ENCODE measurements at places on chromosomes 11 and 22.
A peak's percentile ranks its signal among the peaks of the same experiment; 100 is the strongest.

DNA sequence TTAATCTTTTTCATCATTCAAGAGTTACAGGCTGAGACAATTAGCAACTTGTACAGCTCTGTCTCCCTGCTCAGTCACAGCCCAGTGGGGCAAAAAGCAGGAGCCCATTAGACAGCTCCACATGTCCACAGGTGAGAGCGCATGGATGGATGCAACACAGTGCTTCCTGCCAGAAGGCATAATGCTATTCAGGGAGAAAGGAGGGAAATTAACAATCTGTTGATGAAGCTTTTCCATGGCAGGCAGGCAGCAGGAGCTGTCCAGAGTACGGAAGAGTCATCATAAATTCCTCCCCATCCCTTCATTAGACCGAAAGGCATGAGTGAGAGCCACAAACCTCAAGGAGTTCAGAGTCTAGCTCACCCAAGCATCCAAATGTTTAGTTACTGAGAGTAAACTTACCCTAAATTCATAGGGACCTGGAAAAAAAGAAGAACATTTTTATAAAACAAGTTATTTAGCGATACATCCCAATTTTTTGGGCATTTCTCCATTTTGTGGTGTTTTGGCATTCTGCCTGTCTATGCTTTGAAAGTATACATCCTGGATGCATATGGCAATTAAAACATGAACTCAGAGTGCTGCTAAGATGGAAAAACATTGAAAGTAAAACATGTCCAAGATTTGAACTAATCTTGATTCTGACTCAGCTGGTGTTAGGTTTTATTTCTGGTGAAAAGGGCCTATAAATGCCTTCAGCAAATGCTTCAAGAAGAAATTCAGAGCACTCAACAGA, 428.1 kb downstream of the OPCML start:
- DNase-seq = no peak

DNA sequence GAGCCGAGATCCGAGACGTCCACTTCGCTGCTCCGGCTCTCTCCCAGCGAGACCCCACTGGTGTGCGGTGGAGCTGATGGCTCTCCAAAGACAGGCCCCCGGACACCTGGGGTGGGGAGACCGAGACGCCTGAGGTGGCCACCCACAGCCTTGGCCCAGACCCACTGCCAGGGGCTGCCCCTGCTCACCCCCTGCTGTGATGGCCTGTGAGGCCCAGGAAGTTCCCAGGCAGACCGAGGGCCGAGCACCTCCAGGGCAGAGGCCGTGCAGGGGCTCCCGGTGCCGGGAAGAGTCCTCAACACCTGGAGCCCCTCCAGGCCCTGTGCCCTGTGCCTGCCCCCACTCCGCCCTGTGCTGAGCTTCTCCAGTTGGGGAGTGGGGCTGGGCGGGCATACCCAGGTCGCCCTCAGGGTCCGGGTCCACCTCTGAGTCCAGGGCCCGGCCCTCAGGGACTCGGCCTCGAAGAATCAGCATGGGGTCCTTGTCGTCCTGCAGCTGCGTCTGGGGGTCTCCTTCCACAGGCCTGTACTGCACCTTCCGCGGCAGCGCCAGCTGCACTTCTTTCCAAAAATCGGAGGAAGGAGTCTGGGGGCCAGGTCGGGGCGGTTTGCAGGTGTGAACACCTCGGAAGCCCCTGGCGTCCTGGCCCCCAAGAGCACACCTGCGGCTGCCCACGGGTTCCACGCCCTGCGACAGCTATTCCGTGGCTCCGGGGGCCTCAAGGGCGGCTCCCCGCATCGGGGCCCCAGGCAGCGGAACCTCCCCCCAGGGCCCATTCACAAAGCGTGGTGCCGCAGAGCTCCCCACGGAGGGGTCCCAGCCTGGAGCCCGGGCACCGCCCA, 8.6 kb downstream of the SIGIRR start:
- no peak for DNase-seq

DNA sequence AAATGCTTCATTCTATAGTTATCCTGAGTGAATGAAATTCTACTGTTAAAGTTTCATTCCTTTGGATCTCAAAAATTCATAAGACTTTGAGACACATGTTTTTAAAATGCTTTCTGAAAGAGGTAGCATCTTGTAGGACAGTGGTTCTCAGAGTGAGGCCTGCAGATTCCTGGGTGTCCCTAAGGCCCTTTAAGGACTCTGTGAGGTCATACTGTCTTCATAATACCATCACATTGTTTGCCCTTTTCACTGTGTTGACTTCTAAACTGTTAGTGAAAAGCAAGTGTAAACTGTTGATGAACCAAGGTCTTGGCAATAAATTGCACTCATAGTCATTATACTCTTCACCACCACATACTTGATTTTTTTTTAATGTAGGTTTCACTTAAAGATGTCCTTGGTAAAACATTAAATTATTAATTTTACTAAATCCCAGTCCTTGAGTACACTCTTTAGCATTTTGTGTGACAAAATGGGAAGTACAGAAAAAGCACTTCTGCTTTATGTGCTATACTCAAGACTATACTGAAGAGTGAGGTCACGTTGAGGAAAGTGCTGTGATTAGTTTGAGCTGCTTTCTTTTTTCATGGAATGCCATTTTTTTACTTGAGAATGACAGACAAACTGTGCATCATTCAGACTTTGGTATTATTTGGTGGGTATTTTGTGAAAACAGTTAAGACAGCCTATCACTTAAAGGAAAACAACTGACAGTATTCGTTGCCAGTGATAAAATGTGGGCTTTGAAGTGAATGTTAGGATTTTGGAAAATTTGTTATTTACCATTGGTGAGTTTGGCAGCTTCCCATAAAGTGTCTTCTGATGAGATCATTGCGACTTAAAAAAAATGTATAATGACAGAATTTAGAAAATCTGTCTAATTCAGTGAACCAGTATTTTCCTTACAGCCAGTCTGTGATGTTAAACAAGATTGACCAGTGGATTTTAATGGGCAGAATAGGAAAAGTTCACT, 61.1 kb downstream of the SPECC1L start:
- DNase-seq = no peak

- DNase-seq = no peak
These were observed 210.8 kb downstream of the CEP164 start for GRCh38 chr11:117538263-117539135.

GRCh38 chr11:8357891-8358566, 94.4 kb upstream of the LMO1 start:
- DNase-seq = no peak

DNA sequence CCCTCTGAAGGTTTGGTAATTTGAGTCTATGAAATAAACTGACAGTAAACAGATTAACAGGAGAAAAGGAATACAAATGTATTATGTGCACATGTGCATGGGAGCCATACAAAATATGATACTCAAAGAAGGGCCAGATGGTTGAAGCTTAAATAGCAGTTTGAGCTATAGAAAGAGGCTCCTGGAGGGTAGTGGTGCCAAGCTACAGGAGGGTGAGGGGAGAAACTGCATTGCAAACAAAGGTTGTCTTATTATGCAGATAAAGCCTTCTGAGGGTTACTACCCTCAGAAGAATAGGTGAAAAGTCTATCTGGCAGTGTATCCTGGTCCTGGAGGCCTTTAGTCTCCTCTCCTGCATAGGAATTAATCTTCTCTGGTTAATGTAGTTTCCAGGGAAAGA, 267.3 kb upstream of the MPPED2 start:
- no peak for DNase-seq

DNA sequence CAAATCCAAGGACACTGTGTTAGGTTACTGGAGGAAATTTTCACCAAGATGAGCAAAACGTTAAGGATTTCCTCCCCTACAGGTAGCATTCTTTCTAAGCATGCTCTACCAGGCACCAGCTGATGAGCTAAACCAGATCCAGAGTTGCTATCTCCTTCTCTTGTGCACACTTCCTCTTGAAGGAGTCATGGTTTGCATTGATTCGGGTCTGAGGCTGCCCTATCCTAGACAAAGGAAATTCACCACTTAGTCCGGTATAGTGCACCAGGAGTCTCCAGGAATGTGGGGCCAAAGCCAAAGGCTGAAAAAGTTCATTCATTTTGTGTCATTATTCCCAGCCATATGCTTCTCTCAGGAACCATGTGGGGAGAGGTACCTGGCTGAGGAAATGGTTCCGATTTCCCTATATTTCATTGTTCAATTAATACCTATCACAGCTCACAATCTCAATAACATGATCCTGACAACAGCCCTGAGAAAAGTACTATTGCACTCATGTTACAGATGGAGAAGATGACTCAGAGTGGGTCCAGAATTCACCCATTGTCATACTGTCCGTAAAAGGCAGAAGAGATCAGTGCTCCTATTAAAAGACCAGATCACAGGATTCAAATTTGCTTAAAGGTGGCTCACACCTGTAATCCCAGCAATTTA, 39.1 kb downstream of the SLC35F2 start:
- no peak for DNase-seq

DNA sequence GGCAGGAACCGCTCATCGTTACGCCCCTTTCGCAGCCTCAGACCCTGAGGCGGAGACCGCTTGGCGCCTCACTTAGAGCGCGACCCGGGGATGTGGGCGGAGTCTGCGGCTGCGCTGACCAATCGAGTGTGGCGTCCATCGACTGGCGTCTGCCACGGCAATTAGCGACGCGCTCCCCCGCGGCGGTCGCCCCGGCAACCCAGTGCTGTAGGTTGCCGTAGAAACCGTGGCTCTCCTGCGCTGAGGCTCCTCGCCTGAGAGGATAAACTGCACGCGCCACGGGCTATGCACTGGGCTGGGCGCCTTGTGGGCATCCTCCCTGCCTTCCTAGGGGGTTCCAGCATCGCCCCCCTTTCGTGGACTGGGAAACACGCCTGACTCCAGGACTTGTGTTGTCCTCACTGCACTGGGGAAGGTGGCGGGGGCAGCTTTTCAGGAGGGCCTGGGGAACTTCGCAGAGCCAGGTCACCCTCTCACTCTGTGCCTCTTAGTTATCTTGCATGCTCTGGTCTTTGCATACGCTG, 701 bp upstream of the P2RX6 start:
- peak; percentile 75 for DNase-seq

DNA sequence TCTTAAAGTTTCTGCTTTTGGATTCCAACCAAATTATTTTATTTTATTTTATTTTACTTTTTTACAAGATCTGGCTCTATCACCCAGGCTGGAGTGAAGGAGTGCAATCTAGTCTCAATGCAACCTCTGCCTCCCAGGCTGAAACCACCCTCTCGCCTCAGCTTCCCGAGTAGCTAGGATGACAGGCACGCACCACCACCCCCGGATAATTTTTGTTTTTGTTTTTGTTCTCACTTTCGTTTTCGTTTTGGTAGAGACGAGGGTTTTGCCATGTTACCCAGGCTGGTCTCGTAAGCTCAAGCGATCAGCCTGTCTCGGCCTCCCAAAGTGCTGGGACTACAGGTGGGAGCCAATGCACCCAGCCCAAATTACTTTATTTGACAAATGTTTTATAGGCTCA, 219.8 kb downstream of the ETS1 start:
- DNase-seq = no peak

DNA sequence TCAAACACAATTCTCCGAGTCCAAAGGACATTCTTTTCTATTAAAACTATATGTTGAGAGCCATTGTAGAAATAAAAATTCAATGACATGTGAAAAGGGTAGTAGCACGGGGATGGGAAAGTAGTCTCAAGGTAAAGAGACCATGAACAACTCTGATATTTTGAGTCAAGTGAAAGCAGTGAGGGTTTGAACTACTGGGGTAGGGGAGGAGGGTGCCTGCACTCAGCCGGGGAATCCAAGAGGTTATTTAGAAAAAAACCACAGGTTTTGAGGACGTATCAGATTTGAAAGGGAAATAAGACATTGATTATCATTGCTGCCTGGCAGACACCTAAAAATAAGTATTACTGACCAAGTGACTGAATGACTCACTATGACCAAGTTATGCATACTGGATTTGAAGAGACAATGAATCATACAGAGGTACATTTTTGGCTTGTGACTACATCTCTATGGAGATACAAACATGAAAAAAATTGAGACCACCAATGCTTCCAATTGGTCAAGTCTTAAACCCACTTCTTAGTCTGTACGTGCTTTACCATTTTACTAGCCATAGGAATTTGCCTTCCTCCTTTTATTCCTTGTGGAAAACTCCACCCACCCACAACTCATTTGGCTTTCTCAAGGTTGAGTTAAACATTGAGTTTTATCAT, 2.2 kb upstream of the OR52H1 start:
- no peak for DNase-seq

DNA sequence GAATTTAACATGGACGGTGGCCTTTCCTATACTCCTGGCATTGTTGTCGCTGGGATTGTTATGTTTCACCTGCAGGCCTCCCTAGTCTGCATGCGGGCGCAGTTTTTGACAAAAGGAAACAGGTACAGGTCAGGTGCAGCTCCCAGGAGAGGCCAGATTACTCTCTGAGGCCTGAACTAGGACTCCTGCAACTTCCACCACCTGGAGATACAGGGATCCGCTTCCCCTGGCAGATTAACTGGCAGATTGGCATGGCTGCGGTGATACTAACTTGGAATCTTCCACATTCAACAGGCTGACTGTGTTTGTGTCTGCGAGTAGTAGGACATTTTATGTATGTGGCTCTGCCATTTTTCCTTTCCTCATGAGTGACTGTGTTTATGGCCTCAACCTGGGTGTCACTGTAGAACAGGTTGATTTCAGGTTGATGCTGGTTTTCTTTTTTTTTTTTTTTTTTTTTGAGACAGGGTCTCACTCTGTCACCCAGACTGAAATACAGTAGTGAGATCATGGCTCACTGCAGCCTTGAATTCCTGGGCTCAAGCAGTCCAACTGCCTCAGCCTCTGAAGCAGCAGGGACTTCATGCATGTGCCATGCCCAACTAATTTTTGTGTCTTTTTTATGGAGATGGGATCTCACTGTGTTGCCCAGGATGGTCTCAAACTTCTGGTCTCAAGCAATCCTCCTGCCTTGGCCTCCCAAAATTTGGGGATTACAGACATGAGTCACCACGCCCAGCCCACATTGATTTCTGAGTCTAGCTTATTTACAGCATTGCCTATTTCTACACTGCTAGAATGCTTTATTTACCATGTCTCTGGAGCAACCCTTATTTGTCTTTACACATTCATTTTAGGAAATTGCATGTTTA, 1.7 kb upstream of the USP28 start:
- DNase-seq = no peak

DNA sequence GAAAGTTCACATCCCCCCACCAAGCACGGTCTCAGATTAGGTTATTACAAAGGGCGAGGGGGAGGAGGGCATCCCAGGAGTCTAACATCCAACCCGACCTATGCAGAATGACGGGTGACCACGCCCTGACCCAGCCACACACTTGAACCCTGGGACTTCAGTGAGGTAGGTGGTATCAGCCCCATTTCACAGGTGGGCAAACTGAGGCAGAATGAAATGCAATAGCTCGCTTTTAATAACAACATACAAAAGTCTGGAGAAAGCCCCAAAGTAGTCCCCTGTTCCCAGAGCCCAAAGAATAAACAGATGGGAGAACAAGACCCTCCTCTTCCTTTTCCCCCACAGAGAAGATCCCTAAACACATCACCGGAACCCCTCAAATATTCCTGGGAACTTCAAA, 31.9 kb downstream of the NUP50 start:
- no peak for DNase-seq

DNA sequence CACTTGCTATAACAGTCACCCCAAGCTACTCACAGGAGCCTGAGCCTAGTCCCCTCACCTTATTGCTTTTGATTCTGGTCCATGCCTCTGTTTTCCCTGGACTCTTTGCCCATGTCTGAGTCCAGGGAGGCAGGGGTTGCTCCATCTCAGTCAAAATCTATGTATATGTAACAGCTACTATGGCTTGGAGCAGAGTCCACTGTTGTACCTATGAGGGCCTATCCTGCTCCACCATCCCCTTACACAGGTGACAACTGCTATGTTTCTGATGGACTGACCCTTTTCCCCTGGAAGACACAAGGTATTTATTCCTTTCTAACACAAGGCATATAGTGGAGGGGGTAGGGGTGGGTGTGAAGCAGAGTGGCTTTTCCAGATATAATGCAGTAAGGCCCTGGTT, 119.6 kb downstream of the VPREB1 start:
- no peak for DNase-seq

All from SK-N-MC (cell line).